ENCODE measurements at places on chromosomes 3 and 15. TPM values are rescaled to one million over a fixed set of nuclear protein-coding genes. Genes with fewer than 3 reads are reported as not detected.

- H3K27me3 ChIP-seq, result no peaks in the 10 kb centered on the region
- H3K36me3 ChIP-seq, result no peaks in the 10 kb centered on the region
- no peak overlapping the region for H3K27ac ChIP-seq
- H3K4me3 ChIP-seq, result no peak overlapping the region
- DNase-seq, result no peak
- H3K4me1 ChIP-seq, result no peaks in the 10 kb centered on the region
Measured at GRCh38 chr3:33636125-33636850, 81.8 kb downstream of the CLASP2 start.

GRCh38 chr15:69794645-69795469, 302.9 kb downstream of the TLE3 start:
- H3K36me3 ChIP-seq, result no peaks in the 10 kb centered on the region
- H3K27ac ChIP-seq, result no peak overlapping the region
- H3K4me1 ChIP-seq, result no peaks in the 10 kb centered on the region
- DNase-seq, result peak; percentile 63
- no peaks in the 10 kb centered on the region for H3K27me3 ChIP-seq
- H3K4me3 ChIP-seq, result no peak overlapping the region

DNA sequence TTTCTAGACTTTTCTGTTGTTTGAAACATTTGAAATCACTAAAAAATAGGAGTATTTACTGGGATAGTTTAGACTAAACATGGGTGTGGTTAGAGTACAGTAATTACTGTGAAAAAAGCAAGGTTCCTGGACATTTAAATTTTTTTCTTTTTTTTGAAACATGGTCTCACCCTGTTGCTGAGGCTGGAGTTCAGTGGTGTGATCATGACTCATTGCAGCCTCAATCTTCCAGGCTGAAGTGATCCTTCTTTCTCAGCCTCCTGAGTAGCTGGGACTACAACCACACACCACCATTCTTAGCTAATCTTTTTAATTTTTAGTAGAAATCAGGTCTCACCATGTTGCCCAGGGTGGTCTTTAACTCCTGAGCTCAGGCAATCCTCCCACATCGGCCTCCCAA, 20.4 kb upstream of the CELF6 start:
- no peak overlapping the region for H3K4me3 ChIP-seq
- H3K36me3 ChIP-seq, result peaks cover 21% of the 10 kb centered on the region
- no peak for DNase-seq
- no peaks in the 10 kb centered on the region for H3K27me3 ChIP-seq
- no peak overlapping the region for H3K27ac ChIP-seq

Gene IRAK2
- polyA plus RNA-seq, result 3.4 TPM

Gene EPHB3
- polyA plus RNA-seq, result 0.98 TPM

- no peak overlapping the region for H3K4me3 ChIP-seq
- peak overlapping the region; percentile 67 for H3K27ac ChIP-seq
- no peaks in the 10 kb centered on the region for H3K4me1 ChIP-seq
- H3K27me3 ChIP-seq, result no peaks in the 10 kb centered on the region
Measured at GRCh38 chr3:157417247-157417646, 19.4 kb upstream of the PTX3 start.

Gene ZBTB38
- 8.4 TPM for polyA plus RNA-seq

DNA sequence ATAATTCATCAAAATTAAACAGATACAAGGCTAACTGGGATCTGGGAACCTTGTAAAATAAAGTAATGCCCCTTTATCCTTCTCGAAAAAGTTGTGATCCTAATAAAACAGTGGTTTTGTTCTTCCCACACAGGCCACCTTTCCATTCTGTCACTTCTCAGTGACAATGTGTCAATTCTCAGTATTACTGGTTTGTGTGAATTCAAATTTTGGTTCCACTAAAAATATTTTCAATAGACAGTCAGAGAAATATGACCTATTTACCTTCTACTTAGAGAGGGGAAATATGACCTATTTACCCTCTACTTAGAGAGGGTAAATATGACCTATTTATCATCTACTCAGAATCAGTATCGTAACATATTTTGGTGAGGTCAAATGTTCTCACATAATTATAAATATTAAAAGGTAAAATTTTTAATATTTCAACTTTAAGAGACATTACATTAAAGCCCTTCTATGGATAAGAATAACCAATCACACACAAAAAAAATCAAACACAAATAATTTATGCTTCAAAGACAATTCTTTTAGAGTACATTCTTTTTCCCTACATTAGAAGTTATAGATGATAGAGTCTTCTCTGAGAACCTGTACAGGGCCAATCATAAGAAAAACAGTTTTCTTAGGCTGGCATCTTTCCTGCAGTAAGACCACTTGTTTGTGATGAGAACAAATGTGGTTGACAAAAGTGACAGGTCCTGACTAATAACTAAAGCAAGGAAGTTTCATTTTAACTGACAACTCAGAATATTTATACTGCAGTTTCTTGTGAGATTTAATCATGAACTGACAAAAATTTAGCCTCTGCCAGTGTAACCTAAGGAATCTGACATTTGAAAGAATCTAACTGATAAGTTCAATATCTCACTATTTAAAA, 323.3 kb downstream of the DIPK2A start:
- no peak for DNase-seq
- no peaks in the 10 kb centered on the region for H3K27me3 ChIP-seq
- no peaks in the 10 kb centered on the region for H3K4me1 ChIP-seq
- no peak overlapping the region for H3K27ac ChIP-seq
- H3K36me3 ChIP-seq, result no peaks in the 10 kb centered on the region

Gene HESX1
- 3.2 TPM for polyA plus RNA-seq

Gene C3orf85
- not detected for polyA plus RNA-seq

DNA sequence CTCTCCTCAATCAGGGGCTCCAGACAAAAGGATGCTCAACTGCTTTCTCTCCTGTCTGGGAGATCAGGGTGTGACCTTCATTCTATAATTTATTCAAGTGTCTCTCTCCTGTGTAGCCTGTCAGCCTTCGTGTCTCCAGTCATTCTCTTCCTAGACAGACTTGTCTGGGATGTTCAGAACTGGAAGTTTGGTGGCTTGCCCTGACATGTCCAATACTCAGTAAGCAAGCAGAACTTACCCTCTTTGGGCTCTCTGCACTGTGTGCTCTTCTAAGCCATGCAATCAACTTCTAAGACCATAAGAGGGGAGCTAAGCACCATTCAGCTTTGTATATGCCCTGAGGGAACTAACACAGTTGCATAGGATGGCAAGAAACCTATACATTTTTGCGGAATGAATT, 14.1 kb downstream of the ACKR2 start:
- H3K4me3 ChIP-seq, result no peak overlapping the region
- H3K27ac ChIP-seq, result no peak overlapping the region
- H3K36me3 ChIP-seq, result no peaks in the 10 kb centered on the region
- DNase-seq, result no peak
- no peaks in the 10 kb centered on the region for H3K27me3 ChIP-seq

GRCh38 chr3:171340434-171340833, 119.8 kb downstream of the TNIK start:
- H3K4me1 ChIP-seq, result no peaks in the 10 kb centered on the region
- H3K27ac ChIP-seq, result no peak overlapping the region
- DNase-seq, result no peak
- H3K27me3 ChIP-seq, result no peaks in the 10 kb centered on the region

GRCh38 chr3:72601983-72602750, 246.1 kb downstream of the SHQ1 start:
- peaks cover 13% of the 10 kb centered on the region for H3K4me1 ChIP-seq
- no peak for DNase-seq
- no peak overlapping the region for H3K4me3 ChIP-seq
- no peaks in the 10 kb centered on the region for H3K27me3 ChIP-seq
- no peak overlapping the region for H3K27ac ChIP-seq
- H3K36me3 ChIP-seq, result no peaks in the 10 kb centered on the region

DNA sequence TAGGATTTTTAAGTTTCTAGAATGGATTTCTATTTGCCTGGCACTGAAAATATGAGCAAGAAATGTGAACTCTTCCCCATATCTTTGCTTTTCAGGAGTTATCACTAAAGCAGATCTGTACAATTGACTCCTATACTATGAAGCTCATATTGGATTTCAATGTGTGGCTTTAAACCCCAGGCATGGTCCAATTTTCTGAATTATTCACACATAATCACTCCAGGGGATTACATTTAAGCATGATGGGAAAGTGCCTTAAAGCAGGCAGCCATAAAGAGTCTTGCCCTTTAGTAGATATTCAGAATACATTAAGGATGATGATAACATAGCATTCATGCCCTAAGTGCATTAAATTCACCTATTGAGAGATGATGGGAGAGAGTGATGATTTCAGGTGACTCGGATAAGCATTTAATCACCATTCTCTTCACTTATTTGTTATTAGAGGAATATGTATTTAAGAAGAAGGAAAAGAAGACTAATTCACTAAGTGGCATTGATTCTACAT, 331.8 kb upstream of the ROBO1 start:
- H3K4me3 ChIP-seq, result no peak overlapping the region
- DNase-seq, result no peak
- H3K4me1 ChIP-seq, result no peaks in the 10 kb centered on the region
- no peaks in the 10 kb centered on the region for H3K27me3 ChIP-seq
- H3K27ac ChIP-seq, result no peak overlapping the region

Measured in spleen (tissue), 13 donors.